ENCODE measurements at places on chromosomes 12 and 14.
A peak's percentile ranks its signal among the peaks of the same experiment; 100 is the strongest.

- no peak for DNase-seq
Measured at GRCh38 chr12:88752183-88752582, 171.9 kb upstream of the KITLG start.

DNA sequence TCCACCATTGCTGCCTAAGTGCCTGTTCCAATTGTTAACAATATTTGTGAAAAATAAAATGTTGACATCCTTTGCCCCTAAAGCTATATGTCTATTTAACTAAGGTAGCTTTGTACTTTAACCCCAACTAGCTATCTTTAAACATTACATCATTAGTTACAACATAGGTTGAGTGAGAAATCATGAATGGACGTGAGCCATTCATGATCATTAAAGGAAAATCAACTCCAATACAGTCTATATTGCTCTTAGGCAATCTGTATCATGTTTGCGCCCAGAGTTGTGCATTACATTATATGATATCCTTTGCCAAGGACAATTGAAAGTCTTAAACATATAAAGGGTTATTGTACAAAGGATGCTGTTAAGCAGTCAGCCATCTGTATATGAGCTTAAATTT, 269.6 kb downstream of the ALX1 start:
- no peak for DNase-seq

- no peak for DNase-seq
Measured at GRCh38 chr12:3924761-3925160, 51.6 kb upstream of the PARP11 start.

DNA sequence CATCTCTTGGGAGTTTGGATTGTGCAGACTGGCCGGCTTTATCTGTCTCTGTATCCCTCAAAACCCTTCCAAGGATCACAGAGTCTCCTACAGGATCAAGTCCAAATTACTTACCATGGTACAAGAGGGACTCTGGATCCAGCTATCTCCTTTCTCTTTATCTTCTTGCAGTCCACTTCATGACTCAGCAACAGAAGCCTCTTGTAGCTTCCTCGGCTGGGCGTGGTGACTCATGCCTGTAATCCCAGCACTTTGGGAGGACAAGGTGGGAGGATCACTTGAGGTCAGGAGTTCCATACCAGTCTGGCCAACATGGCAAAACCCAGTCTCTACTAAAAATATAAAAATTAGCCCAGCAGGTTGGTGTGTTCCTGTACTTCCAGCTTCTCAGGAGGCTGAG, 189.7 kb downstream of the BCAT1 start:
- DNase-seq, result no peak

DNA sequence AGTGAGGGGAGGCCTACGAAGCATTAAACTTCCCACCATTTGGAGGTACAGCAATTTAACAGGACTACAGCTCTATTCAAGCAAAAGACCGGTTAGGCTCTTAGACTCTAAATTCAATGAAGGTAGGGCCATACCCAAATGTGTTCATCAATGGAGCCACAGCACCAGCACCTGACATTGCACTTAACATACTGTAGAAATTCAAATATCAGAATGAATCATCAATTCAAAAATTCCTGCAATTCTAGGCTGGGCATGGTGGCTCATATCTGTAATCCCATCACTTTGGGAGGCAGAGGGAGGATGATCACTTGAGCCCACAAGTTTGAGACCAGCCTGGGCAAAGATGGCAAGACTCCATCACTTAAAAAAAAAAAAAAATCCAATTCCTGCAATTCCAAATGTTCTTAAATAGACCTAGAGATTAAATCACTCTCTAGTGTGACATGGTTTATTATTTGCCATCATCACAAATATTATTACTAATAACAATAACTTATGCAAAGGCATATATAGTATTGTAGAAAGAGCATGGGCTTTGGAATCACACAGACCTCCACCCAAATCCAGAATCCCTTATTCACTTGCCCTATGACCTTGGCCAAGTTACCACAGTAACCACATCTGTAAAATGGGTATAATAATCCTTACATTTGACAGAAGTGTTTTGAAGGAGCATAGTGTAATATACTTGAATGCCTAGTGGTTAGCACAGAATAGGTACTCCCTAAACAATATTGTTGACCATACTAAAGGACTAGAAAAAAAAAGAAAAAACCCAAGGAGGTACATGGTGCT, 59.4 kb downstream of the CIT start:
- DNase-seq, result no peak

GRCh38 chr12:63706336-63706735, 38.0 kb upstream of the DPY19L2 start:
- no peak for DNase-seq

GRCh38 chr12:48536602-48537001, 11.2 kb downstream of the OR8S1 start:
- DNase-seq, result no peak

DNA sequence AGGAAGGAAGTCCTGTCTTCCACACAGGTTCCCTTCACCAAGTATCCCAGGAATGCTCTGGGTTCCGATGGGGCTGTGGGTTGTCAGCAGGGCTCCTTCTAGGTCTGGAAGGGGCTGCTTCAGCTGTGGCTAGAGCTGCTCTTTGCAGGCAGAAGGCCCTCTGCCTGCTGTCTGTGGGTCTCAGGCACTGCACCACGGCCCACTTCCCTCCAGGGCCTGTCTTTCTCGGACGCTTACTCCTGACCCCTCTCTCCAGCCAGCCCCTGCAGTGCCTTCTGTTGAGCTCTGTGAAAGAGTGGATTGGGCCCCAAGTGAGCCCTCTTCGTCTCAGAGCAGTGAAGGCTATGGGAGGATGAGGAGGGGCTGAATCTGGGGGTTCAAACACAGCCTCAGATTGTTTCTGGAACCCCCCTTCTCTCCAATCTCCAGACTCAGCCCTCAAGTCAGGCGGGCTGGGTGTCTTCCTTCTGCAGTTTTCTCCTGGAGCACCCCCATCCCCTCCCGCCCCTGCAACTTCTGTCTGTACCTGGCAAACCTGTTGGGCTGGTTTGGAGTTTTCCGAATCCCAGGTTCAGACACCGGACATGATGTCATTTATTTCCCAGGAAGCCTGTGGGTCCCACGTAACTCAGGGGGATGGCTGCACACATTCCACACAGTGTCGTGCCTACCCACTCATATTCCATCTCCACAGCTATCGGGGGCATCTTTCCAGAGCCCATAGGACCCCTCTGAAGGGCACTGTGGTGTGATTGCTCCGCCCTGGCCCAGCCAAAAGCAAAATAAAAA, 24.9 kb upstream of the SPPL3 start:
- DNase-seq, result no peak

GRCh38 chr12:66665435-66665985, 13.4 kb downstream of the GRIP1 start:
- no peak for DNase-seq

DNA sequence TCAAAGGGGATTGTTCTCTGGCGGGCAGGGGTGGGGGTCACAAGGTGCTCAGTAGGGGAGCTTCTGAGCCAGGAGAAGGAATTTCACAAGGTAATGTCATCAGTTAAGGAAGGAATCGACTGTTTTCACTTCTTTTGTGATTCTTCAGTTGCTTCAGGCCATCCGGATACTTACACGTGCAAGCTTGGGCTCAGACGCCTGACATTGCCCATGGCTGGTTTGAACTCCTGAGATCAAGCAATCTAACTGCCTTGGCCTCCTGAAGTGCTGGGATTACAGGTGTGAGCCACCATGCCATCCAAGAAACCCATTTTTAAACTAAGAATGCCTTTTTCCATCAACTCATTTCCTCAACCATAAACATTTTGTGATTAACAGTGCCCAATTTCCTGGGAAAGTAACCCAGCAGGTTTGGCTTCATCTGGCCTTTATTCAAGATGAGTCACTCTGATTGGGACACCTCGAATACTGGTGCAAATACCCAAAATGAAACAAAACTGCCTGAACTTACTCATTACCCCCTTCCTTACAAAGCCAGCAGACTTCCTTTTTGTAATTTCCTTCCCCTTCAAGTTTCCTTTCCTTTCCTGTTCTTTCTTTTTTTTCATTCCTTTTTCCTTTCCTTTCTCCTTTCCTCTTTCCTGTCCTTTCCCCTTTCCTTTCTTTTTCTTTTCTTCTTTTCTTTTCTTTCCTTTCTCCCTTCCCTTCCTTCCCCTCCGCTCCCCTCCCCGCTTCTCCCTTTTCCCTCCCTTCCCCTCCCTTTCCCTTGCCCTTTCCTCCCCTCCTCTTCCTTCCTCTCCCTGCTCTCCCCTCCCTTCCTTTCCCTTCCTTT, 10.2 kb upstream of the RNASE10 start:
- no peak for DNase-seq

GRCh38 chr12:68319988-68320623, 12.1 kb downstream of the MDM1 start:
- DNase-seq, result no peak

- no peak for DNase-seq
Measured at GRCh38 chr14:24688030-24688658, 54.2 kb upstream of the GZMB start.

DNA sequence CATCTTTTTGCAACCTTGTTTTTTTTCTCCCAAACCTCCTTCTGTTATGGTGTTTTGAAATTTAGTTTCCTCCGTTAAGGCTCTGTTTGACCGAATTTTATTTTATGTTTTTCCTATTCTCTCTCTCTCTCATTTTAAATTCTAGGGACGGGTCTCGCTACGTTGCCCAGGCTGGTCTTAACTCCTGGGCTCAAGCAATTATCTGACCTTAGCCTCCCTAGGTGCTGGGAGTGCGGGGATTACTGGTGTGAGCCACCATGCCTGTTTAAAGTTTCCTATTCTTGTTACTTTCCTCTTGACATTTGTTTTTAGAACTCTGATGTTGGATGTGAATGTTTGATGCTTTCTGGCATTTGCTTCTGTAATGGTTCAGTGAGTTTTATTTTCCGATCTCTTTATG, 1.0 kb downstream of the ZC3H14 start:
- DNase-seq, result no peak

DNA sequence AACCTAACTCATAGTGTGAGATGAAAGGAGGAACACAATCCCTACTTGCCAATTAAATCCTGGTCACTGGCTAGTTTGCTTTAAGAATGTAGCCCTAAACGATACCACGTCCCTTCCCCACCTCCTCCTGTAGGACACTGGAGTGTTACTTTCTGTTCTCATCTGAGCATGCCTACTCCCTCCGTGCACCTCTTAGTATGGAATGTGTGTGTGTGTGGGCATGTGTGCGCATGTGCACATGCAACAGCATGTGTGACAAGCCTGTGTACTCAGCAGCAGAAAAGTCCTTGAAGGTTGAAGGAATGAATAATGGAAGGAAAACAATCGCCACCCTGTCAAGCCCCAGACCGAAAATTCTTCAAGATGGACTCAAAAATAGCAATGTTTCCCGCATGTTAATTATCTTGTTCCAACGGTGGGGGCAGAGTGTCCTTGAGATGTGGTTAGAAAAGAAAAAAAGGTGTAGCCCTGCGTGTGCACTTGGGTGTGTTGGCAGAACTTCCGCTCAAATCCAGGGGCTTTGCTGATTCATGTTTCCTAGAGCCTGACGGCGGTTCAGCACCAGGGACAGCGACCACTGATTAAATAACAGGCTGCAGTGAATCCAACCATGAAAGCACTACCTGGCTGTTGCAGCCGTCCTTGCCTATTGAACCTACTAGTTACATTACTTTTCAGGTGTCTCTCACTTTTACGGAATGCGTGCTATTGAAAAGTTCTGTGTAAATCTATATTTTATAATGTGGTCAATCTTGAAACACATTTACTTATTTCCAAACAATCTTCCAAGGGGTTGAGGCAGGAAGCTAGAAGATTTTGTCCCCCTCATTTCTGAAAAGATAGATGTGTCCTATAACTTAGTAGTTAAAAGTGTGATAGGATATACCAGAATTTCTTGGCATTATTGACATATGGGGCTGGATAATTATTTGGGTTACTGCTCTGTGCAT, 79.8 kb downstream of the SRRM4 start:
- peak; percentile 25 for DNase-seq

DNA sequence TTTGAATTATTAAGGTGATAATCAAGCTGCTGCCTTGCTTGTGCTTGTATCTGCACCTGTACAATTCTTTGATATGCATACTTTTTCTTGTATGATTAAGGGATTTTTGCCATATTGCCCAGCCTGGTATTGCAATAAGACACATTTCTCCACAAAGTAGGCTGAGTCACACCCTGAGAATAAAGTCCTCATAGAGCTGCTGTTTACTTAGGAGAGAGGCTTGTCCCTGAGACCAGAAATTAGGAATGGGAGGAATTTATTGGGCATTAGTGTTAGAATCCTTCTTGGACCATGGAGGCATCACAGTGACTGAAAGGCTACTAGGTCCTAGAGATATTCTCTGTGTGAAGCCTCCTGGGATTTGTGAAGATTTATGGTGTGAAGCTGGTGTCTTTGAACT, 506.8 kb upstream of the FBXO33 start:
- DNase-seq, result no peak

DNA sequence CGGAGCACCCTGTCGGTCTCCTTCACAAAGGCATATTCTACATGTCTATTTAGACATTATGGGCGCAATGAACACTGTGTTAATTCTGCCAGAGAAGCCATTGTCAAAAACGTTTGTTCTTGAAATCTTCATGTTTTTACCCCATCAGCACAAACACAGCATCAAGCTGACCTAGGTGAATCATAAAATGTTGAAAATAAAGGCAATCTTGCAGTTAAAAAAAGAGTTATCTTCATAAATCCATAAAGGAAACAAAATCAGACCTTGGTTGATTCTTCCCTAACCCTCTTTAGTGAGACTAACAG, 154.9 kb downstream of the DIO2 start:
- no peak for DNase-seq

DNA sequence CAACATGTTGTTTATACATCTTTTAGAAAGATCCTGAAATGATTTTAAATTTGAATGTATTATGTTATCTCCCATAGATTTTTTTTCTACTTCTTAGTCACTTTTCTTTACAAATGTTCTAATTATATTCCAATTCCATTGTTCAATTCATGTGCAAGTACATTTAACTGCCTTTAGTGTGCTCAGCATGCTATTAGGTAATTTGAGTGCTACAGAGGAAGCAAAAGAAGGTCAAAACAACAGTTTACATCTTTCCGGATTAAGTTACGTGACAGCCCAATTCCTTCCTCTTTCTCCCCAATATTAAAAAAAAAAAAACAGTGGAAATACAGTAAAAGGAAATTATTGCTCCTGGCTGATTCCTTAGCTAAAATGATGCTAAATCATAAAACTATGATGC, 98.3 kb downstream of the RTN1 start:
- no peak for DNase-seq

GRCh38 chr14:40616579-40616978, 990.1 kb upstream of the LRFN5 start:
- DNase-seq, result no peak

- no peak for DNase-seq
Measured at GRCh38 chr14:31230573-31230958, 23.0 kb upstream of the HECTD1 start.

DNA sequence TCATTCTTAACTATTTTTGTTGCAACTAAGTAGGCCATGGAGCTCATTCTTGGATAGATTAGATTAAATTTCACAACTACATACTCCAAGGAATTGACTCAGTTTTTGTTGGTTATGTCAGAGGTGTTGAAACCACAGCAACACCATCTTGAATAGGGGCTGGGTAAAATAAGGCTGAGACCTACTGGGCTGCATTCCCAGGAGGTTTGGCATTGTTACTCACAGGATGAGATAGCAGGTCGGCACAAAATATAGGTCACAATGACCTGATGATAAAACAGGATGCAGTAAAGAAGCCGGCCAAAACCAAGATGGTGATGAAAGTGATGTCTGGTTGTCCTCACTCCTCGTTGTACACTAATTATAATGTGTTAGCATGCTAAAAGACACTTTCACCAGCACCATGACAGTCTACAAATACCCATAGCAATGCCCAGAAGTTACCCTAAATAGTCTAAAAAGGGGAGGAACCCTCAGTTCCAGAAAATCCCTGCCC, 20.9 kb downstream of the DMAC2L start:
- DNase-seq, result no peak

- DNase-seq, result no peak
Measured at GRCh38 chr14:99173086-99173485, 98.9 kb downstream of the BCL11B start.

GRCh38 chr14:97603201-97603600, 806.0 kb downstream of the VRK1 start:
- no peak for DNase-seq
